ENCODE measurements at places on chromosomes 1 and 21.

- H3K4me1 ChIP-seq, result no peaks in the 10 kb centered on the region
- no peaks in the 10 kb centered on the region for H3K36me3 ChIP-seq
- H3K27ac ChIP-seq, result no peak overlapping the region
- H3K27me3 ChIP-seq, result no peaks in the 10 kb centered on the region
Measured at GRCh38 chr1:194117582-194117981, 931.2 kb upstream of the B3GALT2 start.

DNA sequence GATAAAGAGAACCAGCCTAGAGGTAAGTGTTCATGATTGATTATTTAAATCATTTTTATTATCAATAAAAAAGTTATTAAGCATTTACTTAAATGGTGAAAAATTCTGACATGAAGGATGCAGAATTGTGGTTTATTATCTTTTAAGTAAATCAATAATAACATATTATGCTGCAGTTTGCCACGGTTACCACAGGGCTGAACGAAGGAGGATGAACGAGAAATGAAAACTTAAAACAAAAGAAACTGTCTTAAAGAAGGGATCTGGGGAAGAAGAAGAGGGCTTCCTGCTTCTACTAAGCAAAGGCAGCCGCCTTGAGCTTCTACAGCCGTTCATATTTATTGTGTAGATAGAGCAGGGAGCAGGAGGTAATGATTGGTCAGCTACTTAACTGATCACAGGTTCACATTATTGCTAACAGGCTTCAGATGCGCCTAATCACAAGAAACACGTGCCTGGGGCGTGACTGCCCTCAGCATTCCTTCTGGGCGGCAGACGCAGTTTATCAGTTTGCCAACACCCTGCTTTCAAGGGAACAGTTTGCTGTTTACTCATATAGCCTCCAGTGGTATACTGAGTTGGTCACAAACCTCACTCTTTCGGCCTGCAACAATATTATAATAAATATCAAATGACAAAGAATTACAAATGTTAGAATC is 5.8 kb upstream of the FNBP1L start:
- DNase-seq, result peak; percentile 68
- no peaks in the 10 kb centered on the region for H3K4me1 ChIP-seq
- H3K27ac ChIP-seq, result no peak overlapping the region
- H3K4me3 ChIP-seq, result no peak overlapping the region

GRCh38 chr1:7500381-7501083 is 270.6 kb upstream of the VAMP3 start:
- DNase-seq, result no peak
- H3K27me3 ChIP-seq, result peaks cover 5% of the 10 kb centered on the region
- H3K4me3 ChIP-seq, result no peak overlapping the region
- H3K4me1 ChIP-seq, result no peaks in the 10 kb centered on the region

- no peak for DNase-seq
- H3K36me3 ChIP-seq, result no peaks in the 10 kb centered on the region
- no peak overlapping the region for H3K4me3 ChIP-seq
- H3K4me1 ChIP-seq, result no peaks in the 10 kb centered on the region
Measured at GRCh38 chr21:22582026-22582425, 1583.8 kb downstream of the NCAM2 start.

- no peak overlapping the region for H3K4me3 ChIP-seq
- H3K36me3 ChIP-seq, result no peaks in the 10 kb centered on the region
- peaks cover 12% of the 10 kb centered on the region for H3K4me1 ChIP-seq
- no peak for DNase-seq
Measured at GRCh38 chr21:38735626-38736206, 70.0 kb upstream of the ETS2 start.

DNA sequence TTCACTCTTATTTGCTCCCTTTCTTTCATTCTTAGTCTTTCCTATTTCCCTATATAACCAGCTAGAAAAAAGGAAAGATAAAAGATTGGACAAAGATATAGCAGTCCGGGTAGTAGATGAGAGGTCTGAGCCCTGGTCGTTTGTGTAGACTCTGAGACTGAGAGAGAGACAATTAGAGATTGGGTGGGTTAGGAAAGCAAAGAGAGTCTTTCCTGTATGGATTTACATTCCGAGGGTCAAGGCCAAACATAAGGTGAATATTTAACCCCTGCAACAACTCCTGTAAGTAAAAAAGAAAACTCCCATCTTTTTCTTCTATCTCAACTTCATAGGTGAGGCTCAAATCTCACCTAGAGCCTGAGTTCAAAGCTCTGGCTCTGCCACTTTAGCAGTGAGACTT is 218.0 kb upstream of the FGGY start:
- H3K27me3 ChIP-seq, result no peaks in the 10 kb centered on the region
- no peak overlapping the region for H3K27ac ChIP-seq
- peaks cover 22% of the 10 kb centered on the region for H3K4me1 ChIP-seq
- no peak for DNase-seq
- H3K36me3 ChIP-seq, result no peaks in the 10 kb centered on the region

DNA sequence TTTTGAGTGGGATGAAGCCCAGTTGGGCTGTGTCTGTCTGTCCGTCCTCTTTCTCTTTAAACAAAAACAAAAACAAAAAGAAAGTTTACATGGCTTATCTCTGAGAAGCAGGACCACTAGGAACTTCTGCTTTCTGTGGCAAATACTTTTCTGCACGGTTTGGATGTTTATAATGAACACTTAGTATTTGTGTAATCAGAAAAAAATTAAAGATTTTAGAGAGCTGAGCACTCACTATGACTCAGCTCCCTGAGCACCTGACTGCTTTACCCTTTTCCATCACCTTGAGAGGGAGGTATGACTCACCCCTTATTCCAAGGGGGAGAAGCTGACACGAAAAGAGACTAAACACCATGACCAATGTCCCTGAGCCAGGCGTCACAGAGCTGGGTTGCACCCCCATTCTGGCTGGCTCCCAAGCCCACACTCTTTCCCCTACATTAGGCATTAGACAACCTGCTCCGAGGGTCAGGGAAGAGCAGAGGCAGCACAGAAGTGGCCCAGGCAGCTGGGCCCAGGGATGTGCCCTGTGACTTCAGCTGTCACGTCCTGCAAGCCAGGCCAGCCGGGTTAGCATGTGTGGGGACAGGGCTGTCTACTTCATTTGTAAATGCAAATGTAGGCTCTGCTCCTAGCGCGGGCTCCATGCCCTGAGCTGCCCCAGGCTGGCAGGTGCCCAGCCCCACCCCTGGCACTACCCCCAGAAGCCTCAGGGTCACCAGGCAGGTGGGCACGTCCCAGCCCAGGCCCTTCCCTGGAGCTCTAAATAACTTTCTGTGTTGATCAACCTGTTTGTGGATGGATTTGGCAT is 30.4 kb downstream of the RAP1GAP start:
- peaks cover 17% of the 10 kb centered on the region for H3K4me1 ChIP-seq
- H3K27ac ChIP-seq, result peak overlapping the region; percentile 73
- peak; percentile 73 for DNase-seq
- peaks cover 17% of the 10 kb centered on the region for H3K27me3 ChIP-seq
- no peaks in the 10 kb centered on the region for H3K36me3 ChIP-seq

DNA sequence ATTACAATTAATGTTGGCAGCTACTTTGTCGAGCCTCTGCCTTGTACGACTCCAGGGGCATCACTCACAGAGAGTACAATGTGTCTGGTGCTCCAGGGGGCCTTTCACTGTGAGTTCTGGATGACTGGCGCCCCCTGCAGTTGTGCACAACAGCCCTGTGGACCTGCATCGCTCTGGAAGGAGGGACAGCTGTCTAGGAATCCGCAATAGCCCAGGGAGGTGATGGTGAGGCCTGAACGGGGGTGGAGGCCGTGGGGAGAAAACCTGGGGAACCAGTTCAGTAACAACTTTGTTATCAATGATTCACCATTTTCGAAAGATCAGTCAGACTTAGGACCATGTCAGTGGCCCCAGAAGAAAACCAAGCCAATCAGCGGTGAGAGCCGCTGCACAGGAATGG is 189.1 kb downstream of the KAZN start:
- no peak for DNase-seq
- no peaks in the 10 kb centered on the region for H3K27me3 ChIP-seq
- no peak overlapping the region for H3K27ac ChIP-seq
- H3K4me1 ChIP-seq, result no peaks in the 10 kb centered on the region
- no peak overlapping the region for H3K4me3 ChIP-seq
- no peaks in the 10 kb centered on the region for H3K36me3 ChIP-seq

DNA sequence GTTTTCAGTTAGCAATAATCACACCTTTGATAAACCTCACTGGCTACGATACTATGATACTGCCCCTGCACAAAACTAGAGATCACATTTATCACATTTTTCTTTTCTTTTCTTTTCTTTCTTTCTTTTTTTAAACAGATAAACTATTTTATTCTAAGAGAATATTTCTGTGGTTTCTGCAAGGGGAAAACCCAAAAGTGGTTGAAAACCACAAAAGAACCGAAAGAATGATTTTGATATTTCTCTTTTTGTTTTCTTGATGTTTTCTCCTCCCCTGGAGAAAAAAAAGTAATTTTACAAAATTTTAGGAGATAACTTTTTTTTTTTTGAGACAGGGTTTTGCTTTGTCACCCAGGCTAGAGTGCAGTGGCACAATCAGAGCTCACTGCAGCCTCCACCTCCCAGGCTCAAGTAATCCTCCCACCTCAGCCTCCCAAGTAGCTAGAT is 18.4 kb upstream of the FRRS1 start:
- no peak overlapping the region for H3K27ac ChIP-seq
- H3K4me1 ChIP-seq, result no peaks in the 10 kb centered on the region
- no peak for DNase-seq
- no peaks in the 10 kb centered on the region for H3K36me3 ChIP-seq
- H3K4me3 ChIP-seq, result no peak overlapping the region

DNA sequence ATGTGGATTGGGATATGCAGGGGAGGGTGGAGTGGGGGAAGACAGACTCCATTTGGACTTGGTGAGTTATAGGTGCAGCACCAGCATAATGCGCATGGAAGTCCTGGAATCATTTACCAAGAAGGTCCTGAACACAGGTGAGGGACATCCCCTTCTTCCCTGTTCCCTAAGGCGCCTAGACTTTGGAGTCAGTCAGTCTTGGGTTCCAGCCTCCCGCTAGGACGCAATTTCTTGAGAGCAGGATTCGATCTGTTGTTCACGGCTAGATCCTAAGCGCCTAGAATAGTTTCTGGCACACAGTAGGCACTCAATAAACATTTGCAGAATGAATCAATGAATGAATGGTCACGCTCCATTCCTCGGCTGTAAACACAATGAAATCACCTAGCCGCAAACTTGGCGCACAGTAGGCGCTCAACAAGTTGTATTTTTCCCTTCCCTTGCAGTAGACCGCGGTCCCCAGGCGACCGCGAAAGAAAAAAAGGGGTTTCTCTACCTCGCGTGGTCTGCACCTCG is 1.0 kb upstream of the AK4 start:
- H3K27me3 ChIP-seq, result peaks cover 17% of the 10 kb centered on the region
- peaks cover 8% of the 10 kb centered on the region for H3K4me1 ChIP-seq
- H3K4me3 ChIP-seq, result peak overlapping the region; percentile 76
- no peak for DNase-seq
- H3K36me3 ChIP-seq, result no peaks in the 10 kb centered on the region

DNA sequence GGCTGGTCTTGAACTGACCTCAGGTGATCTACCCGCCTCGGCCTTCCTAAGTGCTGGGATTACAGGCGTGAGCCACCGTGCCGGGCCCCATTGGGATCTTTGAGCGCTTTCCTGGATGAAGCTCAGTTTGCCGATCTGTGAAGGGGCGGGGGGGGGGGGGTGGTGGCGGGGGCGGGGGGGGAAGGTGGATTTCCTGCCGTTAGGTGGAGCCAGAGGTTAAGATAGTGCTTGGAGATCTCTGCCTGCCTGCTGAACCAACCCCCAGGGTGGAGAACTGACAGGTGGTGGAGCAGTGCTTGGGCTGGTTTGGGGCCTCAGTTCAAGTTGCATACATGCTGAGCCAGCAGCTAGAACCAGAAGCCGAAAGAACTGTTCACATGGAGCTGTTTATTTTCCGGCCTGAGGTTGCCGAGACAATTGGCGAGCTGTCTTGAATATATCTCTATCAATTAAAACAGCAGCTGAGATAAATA is 1.7 kb downstream of the TMCC2 start:
- H3K4me3 ChIP-seq, result peak overlapping the region; percentile 67
- H3K36me3 ChIP-seq, result no peaks in the 10 kb centered on the region
- H3K4me1 ChIP-seq, result peaks cover 27% of the 10 kb centered on the region
- no peak overlapping the region for H3K27ac ChIP-seq
- H3K27me3 ChIP-seq, result no peaks in the 10 kb centered on the region
- DNase-seq, result no peak

- H3K4me1 ChIP-seq, result no peaks in the 10 kb centered on the region
- H3K4me3 ChIP-seq, result no peak overlapping the region
- no peaks in the 10 kb centered on the region for H3K36me3 ChIP-seq
- no peak overlapping the region for H3K27ac ChIP-seq
- DNase-seq, result no peak
Measured at GRCh38 chr1:5220421-5220820, 566.0 kb downstream of the AJAP1 start.

GRCh38 chr1:91349524-91349923 is 55.1 kb downstream of the HFM1 start:
- H3K36me3 ChIP-seq, result no peaks in the 10 kb centered on the region
- no peaks in the 10 kb centered on the region for H3K27me3 ChIP-seq
- H3K4me3 ChIP-seq, result no peak overlapping the region
- H3K27ac ChIP-seq, result no peak overlapping the region
- no peaks in the 10 kb centered on the region for H3K4me1 ChIP-seq
